ENCODE measurements at places on chromosomes 2 and 18.
A peak's percentile ranks its signal among the peaks of the same experiment; 100 is the strongest.

DNA sequence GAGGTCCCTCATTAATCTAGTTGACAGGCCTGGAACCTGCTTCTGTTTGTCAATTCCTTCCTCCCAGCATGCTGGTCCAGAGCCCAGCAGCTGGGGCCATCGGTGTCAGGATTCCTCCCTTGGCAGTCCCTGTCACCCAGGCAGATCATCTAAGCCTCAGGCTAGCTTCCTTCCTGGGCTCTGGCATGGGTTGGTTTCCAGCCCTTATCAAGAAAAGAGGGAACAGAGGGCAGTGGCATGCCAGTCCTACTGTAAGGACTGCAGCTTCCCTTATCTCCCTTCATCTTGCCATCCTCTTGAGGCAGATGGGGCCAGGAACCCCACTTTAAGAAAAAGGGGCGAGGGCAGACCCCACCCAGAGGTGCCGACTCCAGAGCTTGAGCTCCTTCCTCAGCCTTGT is 10.9 kb upstream of the KCNK3 start:
- no peak for DNase-seq

DNA sequence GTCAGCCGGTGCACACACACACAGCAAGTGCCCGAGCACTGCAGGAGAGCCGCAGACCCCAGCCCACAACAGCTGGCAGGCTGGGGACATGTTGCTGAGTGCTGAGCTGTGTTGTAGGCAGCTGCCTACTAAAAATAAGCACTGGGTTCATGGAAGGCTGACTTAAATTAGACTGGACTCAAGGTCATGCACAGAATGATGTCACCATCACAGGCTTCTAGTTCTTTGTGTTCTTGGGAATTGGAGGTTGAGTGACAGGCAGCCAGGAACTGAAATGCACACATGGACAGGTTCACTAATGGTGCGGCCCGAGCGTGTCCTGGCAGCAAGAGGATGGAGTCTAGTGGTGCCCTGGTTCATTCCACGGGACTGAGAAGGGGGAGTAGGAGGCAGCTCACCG is 71.3 kb downstream of the VWA3B start:
- no peak for DNase-seq

DNA sequence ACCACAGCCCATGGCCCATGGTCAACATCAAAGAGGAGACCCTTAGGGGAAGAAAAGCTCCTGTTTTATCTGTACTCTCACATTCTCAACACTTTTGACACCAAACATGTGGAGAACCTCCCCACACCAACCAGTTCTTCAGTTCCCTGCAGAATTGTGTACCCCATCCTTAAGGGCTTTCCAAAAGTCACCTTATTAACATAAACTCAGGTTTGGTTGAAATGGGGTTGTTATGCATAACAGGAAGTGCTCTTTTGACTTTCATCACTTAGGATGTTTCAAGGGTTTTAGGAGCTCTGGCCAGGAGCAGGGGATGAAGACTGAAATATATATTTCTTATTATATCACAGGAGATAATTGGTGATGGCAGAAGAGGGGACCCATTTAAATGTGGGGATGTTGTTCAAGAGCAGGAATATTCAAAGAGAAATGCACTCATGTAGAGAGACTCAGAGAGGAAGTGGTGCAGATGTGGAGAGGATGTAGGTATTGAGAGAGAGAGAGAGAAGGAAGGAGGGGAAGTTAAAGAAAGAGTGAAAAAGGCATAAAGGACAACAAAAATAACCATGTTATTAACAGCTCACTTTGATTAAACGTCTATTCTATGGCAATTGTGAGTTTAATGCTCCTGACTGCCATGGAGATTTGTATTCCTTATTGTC is 35.2 kb downstream of the SP140L start:
- DNase-seq: no peak

DNA sequence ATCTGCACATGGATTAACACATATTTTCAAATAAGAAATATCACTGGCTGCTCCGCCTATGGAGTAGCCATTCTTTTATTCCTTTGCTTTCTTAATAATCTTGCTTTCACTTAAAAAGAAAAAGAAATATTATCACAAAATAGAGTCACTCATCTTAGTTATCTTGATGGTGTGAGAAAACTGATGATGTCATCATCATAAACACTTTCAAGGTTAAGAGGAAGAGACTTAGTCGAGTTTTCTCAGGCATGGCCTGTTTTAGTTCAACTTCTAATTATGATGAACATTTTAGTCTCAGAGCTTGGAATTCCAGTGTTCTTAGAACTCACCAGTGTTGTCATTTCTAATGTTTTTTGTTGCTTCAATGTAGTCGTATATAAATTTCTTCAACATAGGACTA is 506.1 kb downstream of the PTPRM start:
- no peak for DNase-seq

GRCh38 chr2:65464604-65465003 is 32.2 kb upstream of the SPRED2 start:
- DNase-seq: no peak

GRCh38 chr2:69811591-69811990 is 17.9 kb upstream of the GMCL1 start:
- no peak for DNase-seq

- no peak for DNase-seq
These were observed 20.1 kb downstream of the TMEM17 start for GRCh38 chr2:62485761-62486438.

- peak; percentile 42 for DNase-seq
These were observed 82.7 kb downstream of the ORC4 start for GRCh38 chr2:147937744-147938349.

- DNase-seq: no peak
These were observed 941 bp upstream of the MPPE1 start for GRCh38 chr18:11909061-11909455.

GRCh38 chr2:72155737-72156136 is 8.1 kb upstream of the CYP26B1 start:
- DNase-seq: no peak

DNA sequence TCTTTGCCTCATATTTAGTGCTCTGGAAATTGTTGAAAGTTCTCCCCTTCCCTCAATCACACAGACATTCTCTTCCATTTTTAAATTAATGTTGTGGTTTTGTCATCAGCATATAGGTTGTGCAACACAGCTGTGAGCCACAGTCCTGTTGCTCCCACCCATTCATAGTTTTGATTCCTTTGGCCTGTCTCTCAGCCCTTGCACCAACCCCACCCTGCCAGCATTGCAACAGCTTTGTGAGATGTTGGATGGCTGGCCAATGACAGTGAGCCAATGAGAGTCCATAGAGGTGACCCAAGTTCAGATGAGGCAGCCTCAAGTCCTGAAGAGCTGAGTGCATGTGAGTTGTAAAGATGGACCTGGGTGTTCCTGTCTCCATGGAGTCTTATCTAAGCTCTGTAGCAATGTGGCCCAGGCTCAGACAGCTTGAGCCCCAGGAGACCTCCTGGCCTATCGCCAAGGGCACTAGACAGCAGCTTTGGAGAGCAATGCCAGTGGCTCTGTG is 775.5 kb downstream of the RNF144A start:
- DNase-seq: no peak

GRCh38 chr2:165469417-165469816 is at the start of gene CSRNP3:
Gene CSRNP3 (plus strand): TSS chr2:165469698. CDS start chr2:165595066, 125,368 bp downstream.
- DNase-seq: no peak

DNA sequence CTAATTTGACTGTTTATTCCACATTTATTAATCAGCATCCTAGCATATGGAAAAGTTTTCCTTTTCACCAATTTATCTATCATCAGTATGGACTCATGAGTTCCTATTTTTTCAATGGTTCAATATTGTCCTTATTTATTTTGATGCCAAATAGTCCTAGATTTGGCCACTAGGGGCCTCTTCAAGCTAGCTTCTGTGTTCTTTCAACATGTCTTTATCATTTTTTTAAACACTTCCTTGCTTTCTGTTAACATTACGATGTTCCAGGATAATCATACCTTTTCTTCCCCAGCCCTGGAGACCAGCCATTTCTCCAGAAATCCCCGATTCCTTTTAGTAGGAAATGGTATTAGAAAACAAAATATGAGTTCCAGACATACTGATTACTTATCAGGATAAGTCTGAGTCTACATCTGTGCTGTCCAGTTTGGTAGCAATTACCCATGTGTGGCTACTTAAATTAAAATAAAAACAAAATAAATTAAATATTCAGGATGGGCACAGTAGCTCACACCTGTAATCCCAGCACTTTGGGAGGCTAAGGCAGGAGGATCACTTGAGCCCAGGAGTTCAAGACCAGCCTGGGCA is 70.6 kb downstream of the RPE start:
- peak; percentile 13 for DNase-seq

GRCh38 chr2:157843935-157844334 is 32.2 kb downstream of the ACVR1 start:
- DNase-seq: no peak

GRCh38 chr2:10301941-10302478 is 694 bp upstream of the HPCAL1 start:
- DNase-seq: peak; percentile 55

DNA sequence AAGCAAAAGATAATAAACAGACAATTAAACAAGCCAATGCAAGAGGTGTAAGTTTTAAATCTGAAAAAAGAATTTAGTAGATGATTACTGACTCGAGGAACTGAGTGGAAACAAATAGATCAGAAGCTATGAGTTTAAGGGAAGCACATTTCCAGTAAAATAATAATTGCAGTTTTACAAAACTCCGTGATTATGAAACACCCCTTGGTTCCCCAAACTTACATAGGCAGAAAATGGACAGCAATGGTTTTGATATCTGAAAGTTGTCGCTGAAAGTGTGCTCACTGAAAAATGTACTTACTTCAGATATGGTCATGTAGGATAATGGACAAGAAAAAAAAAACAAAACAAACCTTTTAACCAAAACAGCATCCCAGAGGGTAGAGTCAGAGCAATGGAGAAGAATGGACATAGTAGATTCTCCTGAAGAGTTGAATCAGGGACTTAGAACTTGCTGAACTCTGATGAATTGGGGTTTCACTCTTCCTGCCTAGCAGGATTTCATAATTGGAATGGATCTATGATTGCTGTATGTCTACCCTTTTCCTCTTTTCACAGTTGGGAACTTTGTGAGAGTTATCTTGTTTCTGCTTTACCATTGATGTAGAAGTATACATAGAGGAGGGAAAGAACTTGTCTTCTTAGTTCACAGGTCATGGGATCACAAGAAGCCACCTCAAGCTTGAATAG is 305.6 kb upstream of the ZEB2 start:
- no peak for DNase-seq

- DNase-seq: no peak
These were observed 33.4 kb downstream of the ABCG8 start for GRCh38 chr2:43872151-43872550.

GRCh38 chr2:183112577-183112976 is 11.7 kb upstream of the NUP35 start:
- no peak for DNase-seq

GRCh38 chr2:160941290-160941846 is 218.9 kb upstream of the TANK start:
- no peak for DNase-seq

DNA sequence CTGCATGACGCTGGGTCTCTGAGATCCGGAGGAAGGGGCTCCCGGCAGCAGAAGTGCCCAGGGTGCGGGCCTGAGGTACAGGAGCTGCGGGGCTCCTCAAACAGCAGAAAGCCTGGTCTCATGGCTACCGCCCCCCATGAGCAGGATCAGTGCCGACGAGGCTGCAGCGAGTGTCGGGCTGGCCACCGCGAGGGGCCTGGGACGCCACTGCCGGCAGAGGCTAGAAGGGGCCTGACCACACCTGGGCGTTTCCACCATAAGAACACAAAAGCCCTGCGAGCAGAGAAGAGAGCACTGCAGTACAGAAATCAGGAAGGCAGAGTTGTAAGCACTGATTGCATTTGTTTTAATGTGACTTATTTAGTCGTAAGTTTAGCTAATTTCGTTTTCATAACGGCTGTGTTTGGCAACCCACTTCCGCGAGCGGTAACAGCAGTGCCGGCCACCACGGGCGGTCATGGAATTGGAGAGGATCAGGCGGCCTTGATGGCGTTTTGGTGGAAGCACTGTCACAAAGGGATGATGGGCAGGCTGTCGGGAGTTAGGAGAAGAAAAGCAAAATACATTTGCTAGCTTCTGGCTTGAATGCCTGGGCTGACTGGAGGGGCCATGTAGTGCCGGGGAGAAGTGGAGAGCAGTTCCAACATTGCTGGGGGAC is 117.4 kb downstream of the HDAC4 start:
- DNase-seq: no peak

DNA sequence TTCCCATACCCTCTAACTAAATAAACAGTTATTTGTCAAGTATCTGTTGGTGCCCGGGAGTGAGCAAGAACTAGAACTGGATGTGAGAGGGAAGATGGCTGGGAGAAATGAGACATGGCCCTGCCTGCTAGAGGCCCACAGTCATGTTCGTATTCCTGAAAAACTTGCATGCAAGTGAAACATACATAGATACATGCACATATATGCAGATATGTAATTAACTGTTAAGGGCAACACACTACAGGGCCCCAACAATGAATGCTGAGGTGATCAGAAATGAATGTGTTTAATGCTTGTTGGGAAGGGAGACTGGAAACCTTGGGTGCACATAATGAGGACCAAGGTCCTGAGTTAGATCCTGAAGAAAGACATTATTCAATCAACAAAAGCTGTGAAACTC is 49.8 kb downstream of the ADD2 start:
- no peak for DNase-seq

DNA sequence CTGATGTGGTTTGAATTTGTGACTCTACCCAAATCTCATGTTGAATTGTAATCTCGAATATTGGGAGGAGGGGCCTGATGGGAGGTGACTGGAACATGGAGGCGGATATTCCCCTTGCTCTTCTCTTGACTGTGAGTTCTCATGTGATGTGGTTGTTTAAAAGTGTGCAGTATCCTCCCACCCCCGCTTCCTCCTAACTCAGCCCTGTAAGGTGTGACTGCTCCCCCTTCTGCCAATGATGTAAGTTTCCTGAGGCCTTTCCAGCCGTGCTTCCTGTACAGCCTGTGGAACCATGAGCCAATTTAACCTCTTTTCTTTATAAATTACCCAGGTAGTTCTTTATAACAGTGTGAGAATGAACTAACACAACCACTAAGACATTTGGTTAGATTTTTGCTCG is 458.4 kb downstream of the THSD7B start:
- DNase-seq: peak; percentile 0

DNA sequence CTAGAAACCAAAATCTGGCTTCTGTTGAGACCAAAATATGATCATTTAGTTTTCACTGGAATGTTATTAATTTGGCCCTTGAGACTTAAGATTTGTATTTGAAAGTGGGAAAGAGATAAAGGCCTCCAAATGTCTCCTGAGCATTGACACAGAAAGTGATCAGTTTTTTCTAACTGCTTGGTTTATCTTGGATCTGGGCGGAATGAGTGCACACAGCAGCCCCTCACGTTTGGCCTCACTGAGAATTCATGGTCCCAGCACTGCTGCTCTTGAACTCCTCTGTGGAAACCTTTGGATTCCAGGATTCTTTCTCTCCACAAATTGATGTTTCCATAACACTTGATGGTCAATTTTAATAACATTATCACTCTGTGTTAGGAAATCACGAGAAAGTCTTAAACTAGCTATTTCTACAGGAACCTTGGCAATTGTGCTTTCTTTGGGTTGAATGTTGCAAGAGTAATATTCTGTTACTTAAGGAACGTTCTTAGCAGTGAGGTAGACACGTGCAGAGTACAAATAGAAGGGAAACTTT is 180.3 kb upstream of the BCL2L11 start:
- no peak for DNase-seq
